T-cell (primary cell): ENCODE measurements at places on chromosomes 5 and 9.

DNA sequence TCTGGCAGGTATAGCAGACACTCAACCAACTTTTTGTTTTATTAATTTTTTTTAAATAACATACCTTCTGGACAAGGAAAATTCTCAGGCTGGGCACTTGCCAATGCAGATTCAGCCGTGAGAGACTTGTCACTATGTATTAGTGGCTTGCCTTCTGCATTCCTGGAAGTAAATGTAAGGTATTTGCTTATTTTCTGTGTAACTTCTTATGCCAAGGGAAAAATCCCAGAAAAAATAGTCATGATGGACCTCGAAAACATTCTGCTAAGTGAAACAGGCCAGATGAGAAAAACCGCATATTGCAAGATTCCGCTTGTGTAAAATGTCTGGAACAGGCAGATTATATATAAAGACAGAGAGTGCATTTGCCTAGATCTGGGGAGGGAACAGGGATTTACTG is 260.3 kb upstream of the DAPK1 start:
- DNase-seq, result no peak

GRCh38 chr9:130903194-130904069 is 6.8 kb upstream of the QRFP start:
- DNase-seq, result no peak

DNA sequence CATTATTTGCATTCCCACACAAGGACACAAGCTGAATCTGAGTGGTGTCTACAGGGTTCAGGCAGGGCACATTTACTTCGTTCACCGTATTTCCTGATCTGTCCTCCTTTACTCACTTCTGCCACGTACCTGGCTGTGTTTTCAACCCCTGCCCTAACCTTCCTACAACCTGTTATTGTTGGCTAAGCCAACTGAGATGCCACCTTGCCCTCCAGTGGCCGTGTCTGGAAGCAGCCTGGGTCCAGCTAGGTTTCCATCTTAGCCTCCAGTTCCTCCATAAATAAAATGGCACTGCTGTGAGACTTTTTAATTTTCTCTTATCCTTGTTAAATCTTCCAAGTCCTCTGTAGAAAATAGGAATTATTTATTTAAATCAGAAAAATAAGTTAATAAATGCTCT is 64.8 kb downstream of the ATP10B start:
- DNase-seq, result peak; percentile 12

- no peak for DNase-seq
Observed at GRCh38 chr5:180197016-180197702, 11.9 kb downstream of the RASGEF1C start.

GRCh38 chr9:70465398-70465797 is 50.9 kb upstream of the KLF9 start:
- no peak for DNase-seq

GRCh38 chr5:90056911-90057705 is 352.4 kb downstream of the CETN3 start:
- DNase-seq, result no peak

GRCh38 chr9:129166623-129167557 is 11.2 kb downstream of the IER5L start:
- no peak for DNase-seq

GRCh38 chr9:88950341-88951154 is 40.7 kb upstream of the S1PR3 start:
- DNase-seq, result no peak
